Brain pericyte (primary cell): ENCODE measurements at places on chromosomes 11 and 22.

DNA sequence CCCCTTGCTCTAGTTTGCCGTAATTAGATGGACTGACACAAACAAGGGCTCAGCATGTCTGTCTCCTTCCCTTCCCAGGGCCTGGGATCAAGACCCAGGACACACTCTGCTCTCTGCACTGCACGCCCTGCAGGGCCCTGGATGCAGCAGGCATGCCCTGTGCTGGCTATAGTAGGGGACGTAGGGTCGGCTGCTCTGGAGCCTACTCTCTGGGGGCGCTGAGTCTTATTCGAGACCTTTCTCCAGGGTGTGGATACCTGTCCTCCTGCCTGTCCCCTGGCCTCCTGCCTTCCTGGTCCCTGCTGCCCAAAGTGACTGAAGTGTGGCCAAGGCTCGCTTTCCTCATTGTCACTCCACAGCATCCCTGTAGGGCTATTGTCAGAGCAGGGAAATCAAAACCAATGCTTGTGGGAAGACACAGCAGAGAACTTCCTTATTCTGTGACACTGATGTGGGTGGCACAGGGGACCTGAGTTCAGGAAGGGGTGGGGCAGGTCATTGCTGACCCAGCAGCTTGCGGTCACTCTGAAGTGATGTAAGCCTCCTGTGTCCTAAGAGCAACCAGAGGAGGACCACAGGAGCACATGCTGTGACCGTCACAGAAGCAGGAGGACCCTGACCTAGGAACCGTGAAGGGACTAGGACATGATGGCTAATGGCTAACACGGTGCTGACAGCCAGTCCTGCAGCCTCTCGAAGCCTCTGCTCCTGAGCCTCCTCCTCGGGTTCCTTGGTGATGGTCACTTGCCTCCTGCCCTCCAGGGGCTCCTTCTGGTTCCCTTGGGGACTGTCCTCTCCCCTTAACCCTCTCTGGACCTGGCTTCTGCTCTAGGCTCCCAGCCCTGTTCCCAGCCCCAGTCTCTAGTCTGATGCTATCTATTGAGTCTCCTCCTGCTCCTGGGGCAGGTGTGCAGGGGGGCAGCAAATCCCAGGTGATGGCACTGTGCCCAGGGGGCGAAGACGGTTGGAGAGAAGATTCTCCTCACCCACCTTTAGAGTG is 10.3 kb downstream of the APOBEC3A start:
- DNase-seq = no peak

GRCh38 chr11:91257667-91258066 is 967.0 kb upstream of the FAT3 start:
- no peak for DNase-seq

DNA sequence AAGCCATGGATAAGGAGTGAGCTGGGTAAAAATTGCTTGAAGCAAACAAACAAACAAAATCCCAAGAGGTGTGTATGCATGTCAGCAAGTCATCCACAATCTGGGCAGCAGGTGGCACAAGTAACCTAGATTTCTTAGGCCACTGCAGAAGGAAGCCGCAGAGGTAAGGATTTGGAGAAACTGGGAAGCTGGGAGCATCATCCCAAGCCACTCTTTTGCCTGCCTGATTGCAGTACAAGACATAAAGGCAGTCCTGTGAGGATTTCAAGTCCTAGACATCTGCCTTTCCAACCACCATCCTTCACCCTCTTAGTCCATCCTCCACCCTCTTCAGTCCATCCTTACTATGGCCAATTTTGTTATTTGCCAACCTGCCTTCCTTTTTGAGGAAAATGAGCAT is 67.2 kb upstream of the BMAL1 start:
- peak; percentile 17 for DNase-seq

- DNase-seq = no peak
These were observed 116.8 kb downstream of the ZBTB16 start for GRCh38 chr11:114176321-114176720.

- DNase-seq = peak; percentile 71
These were observed 576 bp downstream of the TMEM258 start for GRCh38 chr11:61791737-61792309.

GRCh38 chr11:62012451-62012831 is 45.0 kb upstream of the FTH1 start:
- DNase-seq = no peak

DNA sequence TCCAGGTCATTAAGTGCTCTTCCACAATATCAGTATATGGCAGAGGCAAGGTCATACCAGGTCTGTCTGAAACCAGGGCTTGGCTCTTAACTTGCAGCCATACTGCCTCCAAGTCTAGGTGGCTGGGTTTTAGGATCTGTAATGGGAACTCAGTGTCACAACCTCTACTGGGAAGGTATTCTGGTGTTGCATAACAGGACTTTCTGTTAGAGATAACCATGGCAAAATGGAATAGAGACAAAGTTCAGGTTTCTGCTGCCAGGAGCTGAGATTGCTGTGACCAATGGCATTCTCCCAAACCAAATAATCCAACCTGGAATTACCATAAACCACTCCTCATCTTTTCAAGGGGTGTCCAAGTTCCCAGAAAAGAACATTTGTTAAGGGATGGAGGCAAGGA is 6.8 kb upstream of the SAA1 start:
- no peak for DNase-seq

- no peak for DNase-seq
These were observed 93.2 kb downstream of the NAV2 start for GRCh38 chr11:19805827-19806226.

DNA sequence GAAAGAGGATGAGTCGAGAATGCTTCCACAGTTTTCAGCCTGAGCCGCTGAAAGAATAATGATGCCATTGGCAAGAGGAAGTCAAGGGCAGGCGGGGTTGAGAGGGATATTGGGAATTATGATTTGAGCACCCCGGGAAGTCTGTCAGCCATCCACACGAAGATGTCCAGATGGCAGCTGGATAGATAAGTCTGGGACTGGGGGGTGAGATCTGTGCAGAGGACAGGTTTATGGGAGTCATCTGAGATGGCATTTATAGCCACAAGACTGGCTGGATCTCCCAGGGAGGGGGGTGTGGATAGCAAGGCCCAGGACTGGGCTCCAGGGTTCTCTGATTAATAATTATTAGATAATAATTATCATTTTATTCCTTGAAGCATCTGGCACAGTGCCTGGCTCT is 5.1 kb upstream of the STIP1 start:
- DNase-seq = no peak

GRCh38 chr11:15780837-15781236 is 575.5 kb downstream of the SOX6 start:
- DNase-seq = no peak

- DNase-seq = no peak
These were observed 35.0 kb downstream of the AMPD3 start for GRCh38 chr11:10490032-10490397.

DNA sequence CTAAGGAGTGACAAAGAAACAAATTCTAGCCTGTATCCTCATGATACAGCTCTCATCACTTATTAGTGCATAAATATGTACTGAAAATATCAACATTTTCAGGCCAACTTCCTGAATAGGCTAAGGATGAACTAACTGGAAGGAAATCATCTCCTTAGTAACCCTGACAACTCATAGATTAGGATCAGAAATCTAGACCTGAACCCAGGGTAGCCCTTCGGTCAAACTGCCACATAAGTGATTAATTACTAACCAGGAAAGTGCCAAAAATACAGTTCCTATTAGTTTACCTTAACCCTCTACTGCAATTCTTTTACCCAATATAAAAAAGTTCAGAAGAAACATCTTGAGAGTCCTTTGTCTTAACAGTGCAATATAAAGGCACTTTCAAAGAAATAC is 40.0 kb downstream of the AMBRA1 start:
- DNase-seq = no peak

DNA sequence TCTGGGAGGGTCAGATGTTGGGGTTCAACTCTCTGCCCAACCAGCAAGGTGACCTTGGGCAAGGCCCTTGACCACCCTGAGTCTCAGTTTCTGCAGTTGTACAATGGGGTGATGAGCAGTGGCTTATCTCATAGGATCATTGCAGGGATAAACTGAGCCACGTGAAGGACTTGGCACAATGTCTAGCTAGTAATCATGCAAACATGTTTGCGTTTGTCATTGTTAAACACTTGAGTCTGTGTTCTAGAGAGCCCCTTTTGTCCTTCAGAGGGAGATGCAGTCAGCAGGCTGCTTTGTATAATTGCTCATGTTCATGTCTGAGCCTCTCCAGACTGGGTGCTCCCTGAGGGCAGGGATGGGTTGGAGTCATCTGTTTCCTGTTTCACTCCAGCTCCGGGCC is 15.8 kb downstream of the CD82 start:
- DNase-seq = no peak

DNA sequence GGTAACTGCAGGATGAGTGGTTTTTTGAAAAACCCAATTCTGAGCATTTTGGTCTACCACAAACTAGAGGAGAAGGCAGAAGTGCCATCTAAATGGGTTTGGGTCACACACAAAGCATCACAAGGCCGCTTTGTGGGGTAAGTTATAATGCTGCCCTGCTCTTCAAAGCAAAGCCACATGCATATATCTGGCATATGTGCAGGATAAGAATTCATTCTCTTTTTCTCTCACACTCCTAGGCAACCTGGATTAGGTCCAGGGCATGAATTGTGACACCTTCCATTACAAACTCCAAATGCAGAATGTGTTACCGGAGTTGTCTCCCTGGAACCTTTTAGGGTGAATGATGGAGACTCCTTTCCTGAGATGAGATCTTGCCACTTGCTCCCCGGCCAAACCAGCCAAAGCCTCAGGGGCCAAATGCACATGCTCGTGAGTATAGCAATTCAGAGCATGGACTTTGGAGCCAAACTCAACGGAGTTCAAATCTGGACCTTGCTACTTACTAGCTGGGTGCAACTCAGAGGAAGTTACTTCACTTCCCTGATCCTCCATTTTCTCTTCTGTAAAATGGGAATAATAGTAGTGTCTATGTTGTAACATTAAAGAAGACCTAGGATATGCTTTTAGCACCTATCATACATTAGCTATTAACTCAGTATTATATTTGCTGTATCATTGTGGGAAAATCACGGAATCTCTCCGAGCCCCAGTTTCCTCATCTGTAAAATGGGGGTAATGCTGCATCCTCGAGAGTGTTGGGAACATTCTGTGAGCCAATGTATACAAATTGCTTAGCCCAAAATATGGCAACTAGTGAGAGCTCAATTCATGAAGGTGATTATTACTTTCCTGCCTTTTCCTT is 96.6 kb downstream of the COMMD9 start:
- no peak for DNase-seq

DNA sequence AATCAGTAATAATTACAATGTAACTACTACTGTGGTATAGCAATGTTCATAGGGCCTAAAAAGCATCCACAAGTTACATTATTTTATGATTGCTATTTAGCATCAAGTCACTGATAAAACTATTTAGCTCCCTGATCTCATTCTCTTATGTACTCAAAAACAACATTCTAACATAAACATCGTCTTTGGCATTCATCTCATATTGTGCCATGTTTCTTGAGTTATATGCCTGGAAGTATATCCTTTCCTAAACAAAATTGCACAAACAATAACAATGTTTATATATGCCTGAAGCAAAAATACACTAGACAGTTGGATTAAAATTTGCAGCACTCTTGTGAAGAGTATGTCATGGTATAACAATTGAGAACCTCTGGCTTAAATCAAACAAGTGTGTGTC is 34.1 kb downstream of the HORMAD2 start:
- DNase-seq = no peak

DNA sequence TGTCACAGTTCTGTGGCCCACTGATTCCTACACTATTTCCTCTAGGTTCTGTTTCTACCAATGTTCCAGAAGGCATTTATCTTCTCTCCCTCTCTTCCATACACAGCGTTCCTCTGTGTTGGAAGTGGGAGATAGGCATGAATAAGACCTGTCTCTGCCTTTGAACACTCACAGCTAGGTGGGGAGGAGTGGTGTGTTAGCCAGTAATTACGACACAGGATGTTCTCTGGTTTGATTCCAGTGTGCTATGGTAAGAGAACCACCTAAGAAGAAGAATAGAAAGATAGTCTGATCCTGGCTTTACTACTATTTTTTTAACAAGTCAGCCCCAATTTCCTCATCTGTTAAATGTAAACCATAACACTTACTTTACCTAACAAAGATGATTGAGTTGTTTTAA is 200.2 kb upstream of the MTMR2 start:
- no peak for DNase-seq

GRCh38 chr11:57566905-57567514 is 462 bp downstream of the UBE2L6 start:
- DNase-seq = no peak

GRCh38 chr22:50271519-50271970 is 1.4 kb upstream of the MAPK11 start:
- no peak for DNase-seq

- no peak for DNase-seq
These were observed 14.8 kb downstream of the EXT2 start for GRCh38 chr11:44110231-44110679.

DNA sequence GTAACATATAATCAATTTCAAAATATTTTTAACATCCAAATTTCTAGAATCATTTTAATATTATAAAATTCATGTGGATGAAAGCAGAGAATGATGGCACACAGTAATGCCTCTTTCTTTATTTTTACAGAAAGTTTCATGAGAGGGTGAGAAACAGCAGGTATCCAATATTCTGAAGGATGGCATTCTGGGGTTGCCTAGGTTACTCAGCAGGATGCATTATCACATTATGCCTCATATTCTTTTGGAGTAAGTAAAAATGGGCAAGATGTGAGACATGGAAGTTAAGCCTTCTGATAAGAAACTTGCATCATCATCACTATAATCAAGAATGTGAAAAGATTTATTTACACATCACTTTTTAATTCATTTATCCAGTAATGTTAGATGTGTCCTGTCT is 148.7 kb upstream of the PGR start:
- DNase-seq = no peak

DNA sequence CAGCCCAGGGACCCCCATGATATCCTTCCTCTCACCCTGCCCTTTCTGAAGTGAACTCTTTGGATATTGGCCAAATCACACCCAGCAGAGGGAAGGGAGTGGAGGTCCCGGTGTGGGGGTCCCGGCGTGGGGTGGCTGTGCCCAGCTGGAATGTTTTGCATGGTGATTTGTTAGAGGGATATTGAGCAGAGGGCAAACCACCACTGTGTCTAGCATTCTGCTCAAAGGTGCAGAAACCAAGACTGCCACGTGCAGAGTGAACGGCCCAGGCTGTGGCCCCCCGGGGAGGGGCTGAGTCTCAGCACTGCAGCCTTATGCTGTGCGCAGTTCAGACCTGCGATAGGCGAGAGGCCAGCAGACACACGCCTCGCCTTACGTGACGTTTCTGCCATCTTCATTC is 7.9 kb upstream of the BID start:
- no peak for DNase-seq

DNA sequence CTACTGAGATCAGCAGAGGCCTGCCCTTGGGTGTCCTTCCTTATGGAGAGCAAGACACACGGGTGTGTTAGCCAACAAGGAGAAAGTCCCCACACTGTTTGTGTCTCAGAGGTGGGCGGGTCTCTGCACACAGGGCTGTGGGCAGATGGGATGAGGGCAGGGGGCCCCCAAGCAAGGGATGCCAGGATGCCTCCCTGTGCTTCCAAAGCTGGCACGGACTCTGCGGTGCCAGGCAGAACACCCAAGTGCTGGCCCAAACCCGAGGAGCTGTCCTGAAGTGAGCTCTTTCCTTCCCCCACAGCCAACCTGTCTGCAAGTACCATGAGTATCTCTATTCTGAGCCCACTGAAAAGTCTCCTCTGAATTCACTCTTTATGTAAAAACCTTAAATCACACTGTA is 273.3 kb downstream of the CTTN start:
- DNase-seq = no peak
